ENCODE measurements at places on chromosomes 5 and 9. TPM values are rescaled to one million over a fixed set of nuclear protein-coding genes. Genes with fewer than 3 reads are reported as not detected.

The PCDHB10 gene
- 0.59 TPM for total RNA-seq

The CDH9 gene
- not detected for total RNA-seq

The GOLM1 gene
- total RNA-seq = 61.2 TPM

The TAF11L10 gene
- not detected for total RNA-seq

The RAB24 gene
- total RNA-seq = 27.0 TPM

The GRIA1 gene
- total RNA-seq = not detected

The PCDHGA4 gene
- total RNA-seq = 3.9 TPM

The OR13C3 gene
- not detected for total RNA-seq

The CAVIN4 gene
- 0.94 TPM for total RNA-seq

The BTNL8 gene
- total RNA-seq = not detected

The MEIKIN gene
- total RNA-seq = not detected

The ISCA1 gene
- total RNA-seq = 28.7 TPM

The GABRP gene
- 1.5 TPM for total RNA-seq

Measured in mammary microvascular endothelial cell (primary cell).